ENCODE measurements at places on chromosomes 2 and 18. TPM values are rescaled to one million over a fixed set of nuclear protein-coding genes. Genes with fewer than 3 reads are reported as not detected.

DNA sequence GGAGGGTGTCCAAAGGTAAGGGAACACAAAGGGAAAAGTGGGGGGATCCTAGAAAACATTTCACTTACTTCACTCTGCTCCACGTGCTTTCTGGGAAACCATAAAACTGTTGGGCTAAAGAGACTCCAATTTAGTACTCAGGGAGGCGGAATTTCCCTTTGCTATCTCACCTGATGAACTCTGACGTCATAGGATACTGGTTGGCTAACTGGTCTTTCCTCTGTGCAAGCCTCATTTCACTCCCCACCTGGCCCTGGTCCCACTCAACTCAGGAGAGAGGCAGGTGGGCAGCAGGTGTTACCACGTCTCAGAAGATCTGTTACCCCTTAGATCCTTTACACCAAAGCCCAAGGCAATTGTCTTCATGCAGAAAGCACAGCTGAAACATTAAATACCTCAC, 51.8 kb upstream of the PMAIP1 start:
- H3K27me3 ChIP-seq: no peaks in the 10 kb centered on the region
- H3K4me3 ChIP-seq: no peak overlapping the region
- no peak overlapping the region for H3K27ac ChIP-seq
- no peak for DNase-seq

DNA sequence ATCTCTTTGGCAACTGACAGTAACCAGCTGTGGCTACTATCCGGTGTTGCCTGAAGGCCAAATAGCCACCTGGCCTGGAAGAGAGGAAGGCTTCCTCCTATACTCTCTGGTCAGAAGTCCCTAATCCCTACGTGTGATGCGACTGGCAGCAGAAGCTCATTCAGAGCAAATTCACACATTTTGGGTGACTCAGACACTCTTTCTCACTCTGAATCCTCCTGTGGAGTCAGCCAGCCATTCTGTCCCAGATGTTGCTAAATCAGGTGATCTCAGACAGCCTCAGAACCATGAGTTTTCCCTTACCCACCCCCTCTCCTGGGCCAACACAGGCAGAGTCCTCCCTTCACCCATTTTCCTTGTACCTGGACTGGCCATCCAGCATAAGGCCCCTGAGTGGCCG, 34.7 kb downstream of the CFAP53 start:
- no peaks in the 10 kb centered on the region for H3K4me1 ChIP-seq
- no peak overlapping the region for H3K27ac ChIP-seq
- no peak for DNase-seq
- H3K4me3 ChIP-seq: no peak overlapping the region

GRCh38 chr18:78090584-78090983, 840.9 kb downstream of the GALR1 start:
- no peaks in the 10 kb centered on the region for H3K4me1 ChIP-seq
- no peaks in the 10 kb centered on the region for H3K36me3 ChIP-seq
- DNase-seq: no peak
- H3K27ac ChIP-seq: no peak overlapping the region
- no peak overlapping the region for H3K4me3 ChIP-seq

GRCh38 chr2:97849881-97850528, 136.6 kb downstream of the ZAP70 start:
- no peak overlapping the region for H3K4me3 ChIP-seq
- peaks cover 10% of the 10 kb centered on the region for H3K4me1 ChIP-seq
- H3K27ac ChIP-seq: no peak overlapping the region
- no peak for DNase-seq

DNA sequence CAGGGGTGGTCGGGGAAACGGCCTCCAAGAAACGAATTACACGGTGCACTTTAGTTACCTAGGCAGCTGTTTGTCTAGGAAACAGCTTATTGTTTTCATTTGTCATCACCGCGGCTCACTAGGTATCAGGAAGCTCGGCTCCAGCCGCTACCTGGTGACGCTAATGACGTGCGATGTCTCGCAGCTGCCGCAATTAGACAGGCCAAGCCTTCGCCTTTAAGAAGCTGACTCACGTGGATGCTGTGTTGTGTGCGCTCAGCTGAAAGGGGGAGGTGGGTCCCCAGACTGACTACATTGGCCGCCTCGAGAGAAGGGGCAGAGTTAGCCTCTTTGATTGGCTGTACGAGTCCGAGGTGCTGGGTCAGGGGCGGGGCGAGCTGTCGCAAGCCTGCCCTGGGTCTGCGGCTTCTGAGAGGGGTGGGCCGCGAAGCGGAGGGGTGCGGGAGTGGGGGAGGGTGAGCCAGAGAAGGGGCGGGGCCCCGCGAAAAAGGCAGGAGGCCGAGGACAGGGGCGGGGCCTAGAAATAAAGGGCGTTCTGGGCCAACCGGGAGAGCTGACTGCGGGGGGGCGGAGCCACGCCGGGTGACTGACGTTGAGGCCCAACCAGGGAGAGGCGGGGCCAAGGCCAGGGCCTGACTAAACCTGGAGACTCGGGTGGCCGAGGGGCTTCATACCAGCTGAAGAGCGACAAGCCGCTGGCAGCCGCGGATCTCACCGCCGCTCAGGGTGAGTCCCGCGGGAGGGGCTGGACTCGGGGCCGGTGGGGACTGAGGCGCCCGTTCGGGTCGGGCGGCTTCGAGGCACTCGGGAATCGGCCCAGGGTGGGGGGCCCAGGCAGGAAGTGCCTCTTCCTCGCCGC, at the start of gene YPEL5:
YPEL5 (plus strand) TSS at position 671 of the 859 bp plus-strand sequence. CDS start 9,645 bp downstream, outside the sequence.
- H3K36me3 ChIP-seq: no peaks in the 10 kb centered on the region
- H3K4me3 ChIP-seq: peak within 1 kb of the TSS; percentile 77
- DNase-seq: peak; percentile 100

DNA sequence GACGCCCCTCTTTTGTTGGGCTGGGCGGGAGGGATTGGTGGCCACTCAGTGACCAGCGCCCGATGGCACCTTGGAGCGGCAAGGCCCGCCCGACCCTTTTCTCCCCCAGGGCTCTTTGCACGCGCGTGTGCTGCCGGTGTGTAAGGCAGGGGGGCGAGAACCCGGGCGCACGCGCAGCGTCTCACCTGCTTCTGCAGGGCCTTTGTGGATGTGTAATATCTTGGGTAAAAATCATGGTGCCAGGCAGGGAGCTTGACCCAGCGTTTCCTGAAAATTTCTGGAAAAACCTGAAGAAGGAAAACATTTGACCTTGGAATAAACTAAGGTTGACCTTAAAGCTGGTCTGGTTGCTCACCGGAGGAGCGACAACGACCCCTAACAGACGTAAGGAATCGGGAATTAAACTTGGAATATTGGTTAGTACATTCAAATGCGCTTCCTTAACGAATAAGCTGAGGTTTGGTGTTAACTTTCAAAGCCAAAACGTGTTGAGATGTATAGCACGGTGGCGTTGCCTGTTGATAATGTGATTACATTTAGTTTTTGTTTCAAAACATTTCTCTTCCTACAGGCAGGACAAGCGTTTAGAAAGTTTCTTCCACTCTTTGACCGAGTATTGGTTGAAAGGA, 438 bp downstream of the HSPE1 start:
- H3K27me3 ChIP-seq: no peaks in the 10 kb centered on the region
- H3K27ac ChIP-seq: peak overlapping the region; percentile 98
- H3K4me3 ChIP-seq: peak overlapping the region; percentile 64
- DNase-seq: no peak

GRCh38 chr2:240358080-240358479, 77.4 kb upstream of the GPC1 start:
- H3K4me1 ChIP-seq: no peaks in the 10 kb centered on the region
- no peaks in the 10 kb centered on the region for H3K36me3 ChIP-seq

DNA sequence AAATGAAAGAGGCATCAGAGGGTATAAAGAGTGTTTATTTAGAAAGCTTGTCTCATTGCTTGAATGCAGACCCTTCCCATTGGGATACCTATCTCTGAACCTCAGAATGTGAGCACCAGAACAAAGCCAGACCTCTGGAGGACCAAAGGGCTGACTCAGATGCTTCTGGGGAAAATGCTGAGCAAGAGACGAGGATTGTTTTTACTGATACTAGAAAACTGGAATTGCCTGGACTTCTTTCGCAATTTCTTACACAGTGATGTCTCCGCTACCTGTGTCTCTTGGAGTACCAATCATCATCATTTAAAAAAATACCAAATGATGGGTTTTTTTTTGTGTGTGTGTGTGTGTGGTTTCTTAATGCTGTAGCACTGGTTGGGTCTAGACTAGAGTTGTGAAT, 55.6 kb upstream of the CCDC85A start:
- H3K4me1 ChIP-seq: no peaks in the 10 kb centered on the region
- H3K36me3 ChIP-seq: no peaks in the 10 kb centered on the region
- no peak overlapping the region for H3K27ac ChIP-seq
- no peak for DNase-seq
- no peaks in the 10 kb centered on the region for H3K27me3 ChIP-seq

DNA sequence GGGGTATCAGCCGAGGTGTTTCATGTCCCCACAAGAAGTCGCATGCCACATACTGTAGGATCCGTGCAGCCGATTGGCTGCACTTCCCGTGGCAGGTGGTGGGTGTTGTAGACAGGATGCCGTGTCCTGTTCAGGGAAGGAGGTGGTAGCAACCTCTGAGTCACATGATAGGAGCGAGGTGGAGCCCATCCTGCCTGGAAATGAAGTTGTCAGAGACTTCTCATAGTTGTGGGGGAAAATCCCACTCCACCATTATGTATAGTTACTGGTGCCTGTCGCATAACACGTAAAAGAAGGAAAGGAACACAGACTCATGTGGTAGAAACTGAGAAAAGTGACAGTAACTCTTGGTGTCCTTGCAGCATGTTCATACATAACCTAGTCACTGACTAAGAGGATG, 91.4 kb upstream of the IL1R2 start:
- no peak overlapping the region for H3K27ac ChIP-seq
- H3K4me1 ChIP-seq: no peaks in the 10 kb centered on the region
- no peak overlapping the region for H3K4me3 ChIP-seq
- no peak for DNase-seq
- H3K27me3 ChIP-seq: peaks cover under 1% of the 10 kb centered on the region
- H3K36me3 ChIP-seq: no peaks in the 10 kb centered on the region

DNA sequence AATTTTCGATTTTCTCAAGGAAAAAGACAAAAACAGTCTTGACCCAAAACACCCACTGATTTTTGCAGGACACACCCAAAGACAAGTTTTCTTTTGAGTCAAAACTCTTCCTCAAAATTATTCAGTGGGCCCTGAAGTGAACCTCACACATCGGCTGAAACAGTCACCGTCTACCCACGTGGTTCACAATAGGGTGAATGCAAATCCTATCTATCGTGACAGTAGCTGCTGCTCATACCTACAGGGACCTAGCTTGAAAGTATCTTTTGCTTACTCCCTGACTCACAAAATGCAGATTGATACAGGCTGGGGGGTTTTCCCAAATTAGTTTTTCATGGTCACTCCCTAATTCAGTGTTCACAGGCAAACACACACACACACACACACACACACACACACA, 10.7 kb upstream of the CD226 start:
- no peaks in the 10 kb centered on the region for H3K27me3 ChIP-seq
- no peak overlapping the region for H3K4me3 ChIP-seq
- H3K36me3 ChIP-seq: no peaks in the 10 kb centered on the region
- peaks cover 36% of the 10 kb centered on the region for H3K4me1 ChIP-seq

- H3K27ac ChIP-seq: no peak overlapping the region
- H3K36me3 ChIP-seq: no peaks in the 10 kb centered on the region
- no peak for DNase-seq
- no peaks in the 10 kb centered on the region for H3K27me3 ChIP-seq
- no peaks in the 10 kb centered on the region for H3K4me1 ChIP-seq
Measured at GRCh38 chr2:98815795-98816194, 84.9 kb upstream of the MGAT4A start.

- no peak overlapping the region for H3K27ac ChIP-seq
- peaks cover 36% of the 10 kb centered on the region for H3K36me3 ChIP-seq
- peak; percentile 56 for DNase-seq
- peaks cover 8% of the 10 kb centered on the region for H3K4me1 ChIP-seq
Measured at GRCh38 chr2:238263204-238264071, 23.6 kb upstream of the HES6 start.

DNA sequence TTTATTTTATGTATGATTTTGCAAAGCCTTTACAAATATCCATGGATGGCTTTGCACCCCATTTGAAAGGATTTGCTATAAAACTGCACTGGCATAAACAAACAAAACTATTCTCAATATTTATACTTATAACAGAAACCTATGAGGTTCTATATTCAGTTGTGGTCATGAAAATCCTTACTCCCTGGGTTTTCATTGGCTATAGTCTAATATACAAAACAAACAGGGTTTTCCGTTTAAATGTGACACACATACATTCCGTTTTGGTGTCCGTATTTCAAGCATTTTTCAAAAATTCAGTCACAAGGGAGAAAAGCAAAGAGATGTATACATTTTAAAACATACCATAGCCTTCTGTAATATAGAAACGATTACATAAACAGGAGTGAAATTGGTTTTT, 100.0 kb downstream of the TCF4 start:
- H3K27me3 ChIP-seq: no peaks in the 10 kb centered on the region
- H3K36me3 ChIP-seq: no peaks in the 10 kb centered on the region
- DNase-seq: no peak
- peaks cover 6% of the 10 kb centered on the region for H3K4me1 ChIP-seq

DNA sequence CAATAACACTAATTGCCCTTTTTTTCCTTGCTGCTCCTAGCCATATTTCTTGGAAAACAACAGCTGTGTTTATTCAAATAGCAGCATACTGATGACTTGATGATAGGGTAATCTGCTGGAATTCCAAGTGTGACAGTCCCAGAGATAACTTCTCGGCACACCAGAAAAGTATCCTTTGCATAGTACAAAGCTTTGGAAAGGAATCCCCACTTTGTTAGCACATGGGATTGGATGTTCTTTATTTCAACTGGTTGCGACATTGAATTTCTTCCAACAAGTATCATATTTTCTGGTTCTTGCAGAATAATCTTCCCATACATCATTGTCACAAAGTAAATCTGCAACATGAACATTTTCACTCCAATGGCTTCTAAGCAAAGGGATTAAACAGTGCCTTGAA, 445.8 kb upstream of the ACVR2A start:
- H3K36me3 ChIP-seq: no peaks in the 10 kb centered on the region
- H3K4me3 ChIP-seq: no peak overlapping the region
- no peaks in the 10 kb centered on the region for H3K4me1 ChIP-seq
- H3K27me3 ChIP-seq: no peaks in the 10 kb centered on the region
- H3K27ac ChIP-seq: no peak overlapping the region

The FOXD4L1 gene
- not detected for total RNA-seq

The TMEM198 gene
- 0.47 TPM for total RNA-seq

The HJURP gene
- total RNA-seq: 1.3 TPM

The VWC2L gene
- total RNA-seq: not detected

The SPTBN1 gene
- total RNA-seq: 207 TPM

The BOK gene
- total RNA-seq: 0.35 TPM

The HOXD8 gene
- not detected for total RNA-seq

The PROM2 gene
- total RNA-seq: 0.40 TPM

The ATOH8 gene
- total RNA-seq: 0.20 TPM

The HOXD12 gene
- total RNA-seq: not detected

The MROH2A gene
- not detected for total RNA-seq

The NMUR1 gene
- 3.0 TPM for total RNA-seq
